ENCODE measurements at places on chromosomes 1 and 21. TPM values are rescaled to one million over a fixed set of nuclear protein-coding genes. Genes with fewer than 3 reads are reported as not detected.

The CYP4B1 gene
- polyA plus RNA-seq, result not detected

DNA sequence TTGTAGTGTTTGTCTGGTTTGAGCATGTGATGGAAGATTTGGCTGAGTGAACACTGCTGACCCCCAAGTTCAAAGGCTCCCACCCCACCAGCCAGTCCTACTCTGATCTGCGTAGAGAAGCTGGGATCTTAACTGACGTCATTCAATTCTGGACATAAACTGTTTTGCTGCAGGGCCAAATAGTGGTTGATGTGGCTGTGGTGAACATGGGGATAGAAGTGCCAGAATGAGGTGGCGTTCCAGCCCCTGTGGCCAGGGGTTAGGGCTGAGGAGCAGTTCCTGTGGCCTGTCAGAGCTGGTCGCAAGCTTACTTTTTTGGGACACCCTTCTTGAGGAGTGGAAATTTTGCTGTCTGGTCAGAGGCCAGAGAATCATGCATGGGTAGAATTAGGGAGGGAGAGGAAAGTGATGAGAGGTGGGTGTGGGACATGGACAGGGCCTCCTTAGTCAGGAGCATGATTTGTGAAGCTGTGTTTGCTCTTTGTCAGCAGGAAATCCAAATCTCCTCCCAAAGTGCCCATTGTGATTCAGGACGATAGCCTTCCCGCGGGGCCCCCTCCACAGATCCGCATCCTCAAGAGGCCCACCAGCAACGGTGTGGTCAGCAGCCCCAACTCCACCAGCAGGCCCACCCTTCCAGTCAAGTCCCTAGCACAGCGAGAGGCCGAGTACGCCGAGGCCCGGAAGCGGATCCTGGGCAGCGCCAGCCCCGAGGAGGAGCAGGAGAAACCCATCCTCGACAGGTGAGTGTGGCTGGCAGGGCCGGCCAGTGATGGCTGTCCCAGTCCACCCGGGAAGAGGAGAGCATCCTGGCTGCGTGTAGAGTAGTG is 25.9 kb downstream of the SZRD1 start:
- peaks cover 46% of the 10 kb centered on the region for H3K36me3 ChIP-seq
- no peak overlapping the region for H3K27ac ChIP-seq
- H3K27me3 ChIP-seq, result no peaks in the 10 kb centered on the region
- peaks cover 40% of the 10 kb centered on the region for H3K4me1 ChIP-seq
- H3K4me3 ChIP-seq, result no peak overlapping the region

The NOTCH2NLA gene
- 16.1 TPM for polyA plus RNA-seq

The SPRR2G gene
- polyA plus RNA-seq, result not detected

GRCh38 chr21:44329086-44329889 is 9.9 kb downstream of the CFAP410 start:
- peaks cover 63% of the 10 kb centered on the region for H3K36me3 ChIP-seq
- peaks cover 12% of the 10 kb centered on the region for H3K4me1 ChIP-seq
- no peak overlapping the region for H3K4me3 ChIP-seq
- no peak for DNase-seq

DNA sequence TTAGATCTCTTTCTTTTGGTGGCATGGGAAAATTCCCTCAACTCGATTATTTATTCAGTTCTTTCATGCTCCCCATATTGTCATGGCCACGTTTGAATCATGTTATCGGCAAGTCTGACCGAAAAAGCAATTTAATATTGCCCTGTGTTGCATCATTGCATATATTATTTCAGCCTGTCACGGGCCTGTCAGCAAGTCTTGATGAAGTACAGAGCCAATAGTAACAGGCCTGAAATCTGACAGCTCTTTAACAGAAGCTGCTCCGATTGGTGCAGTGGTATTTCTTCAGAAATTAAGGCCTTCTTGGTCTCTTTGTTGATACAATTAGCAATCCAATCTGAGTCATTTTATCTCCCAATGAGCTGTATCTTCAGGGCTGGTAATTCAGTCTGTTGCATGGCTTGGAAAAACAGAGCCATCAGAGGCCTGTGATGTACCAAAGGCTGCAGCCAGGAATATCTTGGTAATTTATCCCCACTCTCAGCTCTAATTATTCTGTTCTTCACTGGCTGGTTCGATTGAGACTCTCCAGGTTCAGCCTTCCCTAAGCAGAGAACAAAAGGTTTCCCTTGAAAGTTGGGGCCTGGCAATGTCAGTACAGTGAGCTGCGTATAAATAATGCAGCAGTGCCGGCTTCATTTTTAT is 149.5 kb downstream of the FGGY start:
- H3K27ac ChIP-seq, result no peak overlapping the region
- no peaks in the 10 kb centered on the region for H3K36me3 ChIP-seq
- H3K4me1 ChIP-seq, result peaks cover 8% of the 10 kb centered on the region
- no peak overlapping the region for H3K4me3 ChIP-seq
- H3K27me3 ChIP-seq, result no peaks in the 10 kb centered on the region

The FCAMR gene
- not detected for polyA plus RNA-seq

GRCh38 chr1:68969441-68969840 is 472.6 kb upstream of the DEPDC1 start:
- DNase-seq, result no peak
- no peaks in the 10 kb centered on the region for H3K27me3 ChIP-seq
- H3K27ac ChIP-seq, result no peak overlapping the region
- H3K4me1 ChIP-seq, result no peaks in the 10 kb centered on the region
- no peaks in the 10 kb centered on the region for H3K36me3 ChIP-seq

The F3 gene
- 6.0 TPM for polyA plus RNA-seq

GRCh38 chr21:38488640-38489270 is 9.5 kb downstream of the ERG start:
- no peaks in the 10 kb centered on the region for H3K27me3 ChIP-seq
- no peaks in the 10 kb centered on the region for H3K36me3 ChIP-seq
- H3K4me3 ChIP-seq, result no peak overlapping the region
- DNase-seq, result peak; percentile 32
- H3K4me1 ChIP-seq, result peaks cover 6% of the 10 kb centered on the region

DNA sequence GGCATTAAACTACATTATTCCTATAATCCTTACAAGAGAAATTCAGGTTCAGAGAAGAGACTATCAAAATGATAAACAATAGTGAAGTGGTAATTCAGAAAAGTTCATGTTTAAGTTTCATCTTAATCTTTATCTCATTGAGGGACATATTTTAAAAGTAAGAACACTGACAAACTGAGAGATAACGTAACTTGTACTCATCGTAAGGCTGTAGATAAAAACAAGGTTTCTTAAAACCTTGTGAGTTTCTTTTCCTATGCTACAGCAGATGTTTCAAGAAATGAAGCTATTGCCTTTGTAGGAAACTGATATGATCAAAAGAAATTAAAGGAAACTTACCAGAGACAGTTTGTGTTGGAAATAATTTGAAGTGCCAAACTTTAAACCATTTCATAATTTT is 65.0 kb downstream of the RERE start:
- no peak overlapping the region for H3K4me3 ChIP-seq
- DNase-seq, result no peak
- peaks cover 3% of the 10 kb centered on the region for H3K4me1 ChIP-seq
- no peaks in the 10 kb centered on the region for H3K36me3 ChIP-seq
- no peaks in the 10 kb centered on the region for H3K27me3 ChIP-seq

GRCh38 chr1:179229214-179230140 is at the start of gene ABL2:
Gene ABL2, minus strand, starts transcription at chr1:179229677. Its CDS starts 280 bp downstream, at chr1:179229397.
- H3K36me3 ChIP-seq, result no peaks in the 10 kb centered on the region
- peaks cover 12% of the 10 kb centered on the region for H3K4me1 ChIP-seq
- H3K4me3 ChIP-seq, result peak within 1 kb of the TSS; percentile 78

DNA sequence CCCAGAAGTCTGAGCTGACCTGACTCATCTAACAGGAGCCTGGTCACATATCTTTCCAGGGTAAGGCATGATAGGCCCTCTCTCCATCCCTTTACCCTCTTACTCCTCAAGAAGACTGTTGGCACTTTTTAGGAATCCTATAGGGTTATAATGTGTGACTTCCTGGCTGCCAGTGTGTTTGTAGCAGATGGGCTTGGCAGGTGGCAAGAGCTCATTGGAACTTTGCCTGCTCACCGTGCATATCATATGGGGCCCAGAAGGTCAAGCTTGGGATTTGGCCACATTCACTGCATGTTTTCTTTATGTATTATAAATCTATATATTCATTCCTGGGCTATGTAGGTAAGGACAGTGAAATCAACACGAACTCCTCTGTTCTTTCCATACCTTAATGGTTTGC is 5.2 kb downstream of the KAZN start:
- H3K4me3 ChIP-seq, result no peak overlapping the region
- no peaks in the 10 kb centered on the region for H3K36me3 ChIP-seq
- H3K27ac ChIP-seq, result no peak overlapping the region
- no peak for DNase-seq
- H3K4me1 ChIP-seq, result peaks cover 30% of the 10 kb centered on the region

Data from muscle of leg (tissue), 16 donors.